Retina (tissue), 1 donor: ENCODE measurements at places on chromosomes 6 and 20.
A peak's percentile ranks its signal among the peaks of the same experiment; 100 is the strongest.

DNA sequence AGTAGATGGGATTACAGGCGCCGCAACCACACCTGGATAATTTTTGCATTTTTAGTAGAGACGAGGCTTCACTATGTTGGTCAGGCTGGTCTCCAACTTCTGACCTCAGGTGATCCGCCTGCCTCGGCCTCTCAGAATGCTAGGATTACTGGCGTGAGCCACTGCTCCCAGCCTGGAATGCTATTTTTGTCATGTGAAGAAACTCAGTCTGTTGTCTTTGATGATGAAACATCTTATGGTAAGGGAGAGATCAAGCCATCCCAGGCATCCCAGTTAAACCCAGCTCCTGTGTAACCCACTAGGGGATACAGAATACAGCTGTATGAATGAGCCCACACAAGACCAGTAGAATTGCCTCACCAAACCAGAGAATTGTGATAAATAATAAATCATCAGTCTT, 83.6 kb upstream of the RBM24 start:
- DNase-seq: no peak

GRCh38 chr20:35260426-35260825, 17.5 kb downstream of the MMP24OS start:
- DNase-seq: no peak

DNA sequence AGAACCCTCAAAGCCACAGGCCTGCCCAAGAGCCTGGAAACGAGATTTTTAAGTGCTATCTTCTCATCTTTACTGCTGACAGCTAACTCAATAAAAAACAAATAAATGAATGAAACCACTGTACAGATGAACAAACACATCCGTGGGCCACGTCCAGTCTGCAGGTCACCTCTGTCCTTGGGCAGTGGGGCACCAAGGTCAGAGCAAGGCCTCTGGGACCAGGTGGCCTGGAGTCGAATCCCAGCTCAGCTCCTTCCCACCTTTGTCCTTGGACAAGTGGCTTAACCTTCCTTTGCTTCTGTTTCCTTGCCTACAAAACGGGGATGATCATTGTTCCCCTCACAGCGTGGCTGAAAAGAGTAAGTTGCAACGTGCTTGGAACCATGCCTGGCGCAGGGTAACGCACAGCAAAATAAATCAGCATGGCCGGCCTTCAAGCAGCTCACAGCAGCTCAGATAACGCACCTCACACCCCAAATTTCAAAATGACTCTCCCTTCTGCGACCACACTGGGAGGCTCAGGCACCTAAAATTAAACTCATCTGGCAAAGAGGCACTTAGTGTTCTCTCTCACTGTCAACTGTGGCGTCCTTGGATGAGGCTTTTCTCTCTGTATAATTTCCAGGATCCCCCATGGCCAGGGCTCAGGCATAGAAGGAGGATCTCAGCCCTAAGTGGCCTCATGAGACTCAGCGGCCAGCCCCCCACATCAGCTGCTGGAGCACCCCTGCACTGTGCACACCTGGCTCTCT, 35.7 kb downstream of the RRBP1 start:
- no peak for DNase-seq

GRCh38 chr6:70131528-70131927, 171.4 kb downstream of the COL9A1 start:
- DNase-seq: no peak

DNA sequence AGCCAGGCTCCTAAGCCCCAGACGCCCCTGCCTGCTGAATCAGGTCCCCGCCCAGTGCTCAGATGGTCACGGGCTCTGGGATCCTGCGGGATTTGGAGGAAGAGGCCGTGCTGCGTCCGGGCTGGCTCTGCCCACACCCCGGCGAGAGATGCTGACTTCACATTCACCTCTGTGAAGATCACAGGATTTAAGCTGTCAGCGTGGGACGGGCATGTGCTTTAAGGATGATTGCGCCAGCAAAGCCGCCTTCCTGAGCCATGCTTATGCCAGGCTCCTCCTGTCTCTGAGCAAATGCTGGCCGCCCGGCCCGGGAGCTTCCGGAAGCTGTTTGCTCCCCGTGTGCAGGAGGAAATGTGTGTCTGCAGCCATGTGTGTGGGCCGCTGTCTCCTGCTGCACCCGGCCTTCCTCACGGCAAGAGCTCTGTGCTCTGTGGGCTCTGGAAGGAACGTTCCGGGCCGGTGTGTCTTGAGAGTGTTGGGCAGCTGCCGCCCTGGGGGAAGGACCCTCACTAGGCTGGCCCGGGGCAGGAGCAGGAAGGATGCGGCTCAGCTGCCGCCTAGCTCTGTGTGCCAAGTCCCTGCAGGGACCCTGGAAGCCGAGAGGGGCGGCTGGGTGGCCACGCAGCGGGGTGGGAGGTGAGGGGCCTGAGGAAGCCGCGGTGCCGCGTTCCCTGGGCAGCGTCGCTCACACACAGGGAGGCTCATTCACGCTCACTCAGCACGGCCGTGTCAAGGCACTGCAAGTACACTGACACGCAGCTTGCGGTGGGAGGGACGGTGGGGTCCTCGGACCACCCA, 19.0 kb upstream of the BHLHE23 start:
- peak; percentile 72 for DNase-seq

DNA sequence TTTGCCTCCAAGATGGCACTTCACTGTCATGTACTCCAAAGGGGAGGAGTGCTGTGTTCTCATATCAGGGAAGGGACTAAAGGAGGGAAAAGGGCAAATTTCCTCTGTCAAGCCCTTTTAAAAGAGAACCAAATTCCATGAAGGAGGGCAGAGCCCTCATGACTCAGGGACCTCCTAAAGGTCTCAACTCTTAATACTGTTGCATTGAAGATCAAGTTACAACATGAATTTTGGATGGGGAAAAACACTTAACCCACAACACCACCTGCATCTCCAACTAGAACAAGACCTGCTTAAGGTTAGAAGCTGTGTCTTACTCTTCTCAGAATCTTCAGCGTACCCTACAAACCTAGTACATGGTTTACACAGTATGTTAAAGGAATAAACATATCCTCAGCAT, 23.7 kb upstream of the FBXO30 start:
- no peak for DNase-seq

GRCh38 chr6:26223228-26223627, 136.0 kb downstream of the HFE start:
- DNase-seq: no peak
